HS-5 (cell line): ENCODE measurements at places on chromosomes 12 and 14.

DNA sequence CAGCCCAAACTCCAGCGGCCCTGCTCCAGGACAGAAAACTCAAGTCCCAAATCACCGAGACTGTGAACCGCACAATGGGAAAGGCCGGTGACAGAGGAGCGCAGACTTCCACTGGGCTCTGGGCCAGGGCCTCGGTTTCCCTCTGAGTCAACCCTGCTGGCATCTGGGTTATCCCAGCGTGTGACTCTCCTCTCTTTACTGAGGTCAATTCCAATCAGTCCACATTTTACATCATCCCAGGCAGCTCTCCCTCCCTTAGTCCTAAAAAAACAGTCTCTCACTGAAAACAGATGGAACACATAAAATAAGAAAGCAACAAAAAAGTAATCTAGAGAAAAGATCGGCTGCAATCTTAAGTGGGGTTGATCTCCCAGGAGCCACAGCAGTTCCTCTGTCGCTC lies 36.9 kb downstream of the ITPK1 start:
- no peak for DNase-seq

- no peak for DNase-seq
Measured at GRCh38 chr14:76329951-76330350, 46.0 kb upstream of the ESRRB start.

DNA sequence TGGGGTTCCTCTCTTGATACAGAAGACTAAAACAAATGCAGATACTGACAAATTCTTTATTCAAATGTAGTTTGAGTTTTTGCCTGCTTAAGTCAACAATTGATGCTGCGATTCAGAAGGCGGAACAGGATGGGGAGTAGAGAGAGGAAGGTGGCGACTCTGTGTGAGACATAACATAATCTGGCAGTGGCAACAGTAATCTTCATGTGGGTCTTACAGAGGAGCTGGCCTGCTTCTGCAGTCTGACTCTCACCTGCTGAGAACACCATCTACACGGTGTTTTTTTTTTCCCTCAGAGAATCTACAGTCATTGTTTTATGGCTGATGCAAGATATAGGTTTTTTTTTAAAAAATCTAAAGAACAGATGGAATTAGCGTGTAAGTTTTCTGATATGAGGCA lies 10.1 kb downstream of the CCDC92 start:
- no peak for DNase-seq

DNA sequence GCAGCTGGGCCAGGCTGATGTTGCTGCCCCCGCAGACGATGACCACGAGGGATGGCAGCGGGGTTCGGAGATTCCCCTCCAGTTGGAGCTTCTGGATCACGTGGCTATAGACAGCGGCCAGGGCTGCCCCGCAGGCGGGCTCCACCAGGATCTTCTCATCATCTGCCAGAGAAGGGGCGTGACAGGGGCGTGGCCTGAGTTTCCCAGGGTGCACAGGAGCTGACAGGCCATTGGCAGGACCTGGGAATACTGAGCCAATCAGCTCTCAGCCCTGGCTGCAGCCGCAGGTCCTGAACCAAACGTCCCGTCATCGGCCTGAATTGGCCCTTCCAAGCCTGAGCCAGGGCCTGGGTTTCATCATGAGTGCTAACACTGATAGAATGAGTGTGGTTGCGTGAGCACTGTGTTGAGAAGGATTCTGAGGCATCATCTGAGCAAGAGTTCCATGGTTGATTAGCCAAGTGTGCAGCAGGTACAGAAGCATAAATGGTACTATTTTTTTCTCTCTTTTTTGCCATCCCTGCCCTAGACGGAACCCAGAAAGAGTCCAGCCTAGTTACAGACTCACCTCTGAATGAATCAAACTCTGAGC lies 10.6 kb downstream of the SDS start:
- no peak for DNase-seq

GRCh38 chr14:55730592-55731310 lies 150.7 kb downstream of the KTN1 start:
- DNase-seq: no peak

GRCh38 chr12:97075161-97075933 lies 168.3 kb downstream of the NEDD1 start:
- DNase-seq: no peak

GRCh38 chr12:95653771-95654546 lies 102.7 kb upstream of the USP44 start:
- DNase-seq: peak; percentile 67

- no peak for DNase-seq
Measured at GRCh38 chr12:62955678-62956077, 20.7 kb upstream of the PPM1H start.
